ENCODE measurements at places on chromosomes 7 and 10.

GRCh38 chr7:11726794-11727155 is 105.2 kb downstream of the THSD7A start:
- no peak for DNase-seq

- DNase-seq: no peak
Measured at GRCh38 chr10:75137533-75138438, 26.3 kb downstream of the SAMD8 start.

- DNase-seq: no peak
Measured at GRCh38 chr7:117424090-117424829, 3.0 kb downstream of the ASZ1 start.

DNA sequence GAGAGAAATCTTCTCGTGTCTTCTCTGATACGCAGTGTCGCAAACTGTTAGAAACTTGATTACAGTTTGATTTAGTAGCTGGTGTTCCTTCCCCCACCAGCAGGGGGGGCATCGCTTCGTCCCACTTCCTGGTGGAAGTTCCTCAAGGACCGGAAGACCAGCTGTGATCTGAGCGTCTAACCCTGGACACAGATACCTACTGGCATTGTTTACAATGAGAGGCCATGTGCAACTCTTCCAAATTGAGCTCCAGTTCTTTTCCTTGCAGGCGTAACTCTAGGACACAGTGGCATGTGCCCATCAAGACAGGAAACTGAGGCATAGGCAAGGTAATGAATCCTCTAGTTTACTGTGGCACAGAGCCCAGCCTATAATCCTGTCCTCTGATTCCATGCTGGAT is 219.0 kb downstream of the CCDC3 start:
- peak; percentile 31 for DNase-seq

GRCh38 chr7:148241700-148242293 is 348.8 kb upstream of the C7orf33 start:
- no peak for DNase-seq

DNA sequence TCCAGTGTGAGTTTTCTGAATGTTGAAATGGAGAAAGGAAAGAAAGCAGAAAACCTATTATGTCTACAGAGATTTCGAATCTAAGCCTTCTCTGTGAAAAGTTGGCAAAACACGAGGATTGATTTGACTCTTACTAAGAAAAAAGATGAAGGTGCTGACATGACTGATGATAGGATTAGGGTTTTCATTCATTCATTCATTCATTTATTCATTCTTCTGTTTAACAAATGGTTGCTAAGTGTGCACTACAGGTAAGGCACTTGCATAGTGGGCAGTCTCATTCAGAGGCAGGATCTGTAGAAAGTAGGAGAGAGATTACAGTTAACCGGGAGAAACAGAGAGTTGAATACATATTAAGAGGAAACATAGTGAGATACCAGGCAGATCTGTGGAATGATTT is 137.1 kb downstream of the ZNF365 start:
- no peak for DNase-seq

GRCh38 chr10:122441961-122442360 is 12.5 kb upstream of the ARMS2 start:
- no peak for DNase-seq

- no peak for DNase-seq
Measured at GRCh38 chr10:69186524-69186923, 6.5 kb downstream of the SUPV3L1 start.

GRCh38 chr10:13708256-13708990 is 121.7 kb downstream of the PRPF18 start:
- no peak for DNase-seq

GRCh38 chr7:157077986-157078644 is 60.6 kb upstream of the UBE3C start:
- no peak for DNase-seq

DNA sequence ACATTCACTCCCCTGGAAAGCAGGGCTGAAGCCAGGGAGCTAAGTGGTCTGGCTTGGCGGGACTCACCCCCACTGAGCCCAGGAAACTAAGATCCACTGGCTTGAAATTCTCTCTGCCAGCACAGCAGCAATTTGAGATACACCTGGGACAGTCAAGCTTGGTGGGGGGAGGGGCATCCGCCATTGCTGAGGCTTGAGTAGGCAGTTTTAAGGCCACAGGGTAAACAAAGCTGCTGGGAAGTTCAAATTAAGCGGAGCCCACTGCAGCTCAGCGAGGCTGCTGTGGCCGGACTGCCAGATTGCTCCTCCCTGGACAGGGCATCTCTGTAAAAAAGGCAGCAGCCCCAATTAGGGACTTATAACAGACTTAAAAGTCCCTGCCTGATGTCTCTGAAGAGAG is 108.2 kb upstream of the FAM13C start:
- no peak for DNase-seq

GRCh38 chr7:5586279-5586962 is 162.8 kb upstream of the TNRC18 start:
- DNase-seq: peak; percentile 37

GRCh38 chr10:2944788-2945187 is 122.6 kb upstream of the PFKP start:
- no peak for DNase-seq

- no peak for DNase-seq
Measured at GRCh38 chr10:125694883-125695282, 11.9 kb upstream of the TEX36 start.

DNA sequence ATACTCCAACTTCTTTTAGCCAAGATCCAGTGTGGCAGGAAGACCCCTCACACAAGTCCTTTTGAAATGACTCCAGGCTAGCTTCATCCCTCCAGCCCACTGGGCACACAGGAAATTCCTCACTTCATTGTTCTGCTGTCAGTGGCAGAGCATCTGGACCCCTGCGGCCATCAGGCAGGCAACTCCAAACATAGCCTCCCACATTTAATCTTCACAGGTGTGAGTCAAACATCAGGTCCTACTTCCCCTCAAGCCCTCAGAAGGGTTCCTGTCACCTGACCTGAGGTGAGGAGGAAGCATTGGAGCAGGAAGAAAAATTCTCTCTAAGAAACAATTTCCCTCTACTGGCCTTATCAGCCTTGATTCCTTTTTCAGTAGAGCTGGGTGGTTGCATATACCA is 51.1 kb upstream of the C1GALT1 start:
- DNase-seq: no peak

DNA sequence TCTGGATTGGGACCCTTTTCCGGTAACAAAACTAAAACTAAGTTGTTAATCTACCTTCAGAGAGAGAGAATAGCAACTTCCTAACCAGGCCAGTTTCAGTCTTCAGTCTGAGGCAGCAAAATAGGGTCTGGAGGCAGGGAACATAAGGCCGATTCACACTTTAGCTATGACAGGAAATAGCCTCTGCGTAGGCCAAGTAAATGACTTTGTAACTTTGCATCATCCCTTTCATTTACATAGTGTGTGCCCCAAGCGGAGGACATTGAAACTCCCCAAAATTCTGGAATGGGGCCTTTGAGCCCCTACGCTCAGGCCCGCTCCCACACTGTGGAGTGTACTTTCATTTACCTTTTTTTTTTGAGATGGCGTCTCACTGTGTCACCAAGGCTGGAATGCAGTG is 1.7 kb upstream of the UPP1 start:
- no peak for DNase-seq

DNA sequence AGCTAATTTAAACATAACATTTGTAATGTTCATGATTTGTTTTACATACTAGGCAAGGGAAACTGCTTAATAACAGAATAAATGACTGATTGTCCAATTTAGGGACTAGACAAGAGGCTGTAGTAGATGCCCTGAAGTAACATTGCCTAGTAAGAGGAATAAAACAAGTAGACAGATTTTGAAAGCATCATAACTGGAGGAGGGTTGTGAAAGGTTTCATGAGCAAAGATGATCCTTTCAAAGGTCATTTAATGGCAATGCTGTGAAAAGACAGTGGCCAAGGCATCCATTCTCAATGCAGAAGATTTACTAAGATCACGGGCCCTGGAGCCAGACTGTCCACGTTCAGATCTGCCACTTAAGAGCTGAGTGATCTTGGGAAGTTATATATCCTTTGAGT is 44.8 kb upstream of the HHEX start:
- DNase-seq: no peak

GRCh38 chr7:26376175-26376917 is 84.7 kb downstream of the SNX10 start:
- peak; percentile 80 for DNase-seq

GRCh38 chr10:131402771-131403650 is 91.5 kb upstream of the TCERG1L start:
- no peak for DNase-seq

- peak; percentile 88 for DNase-seq
Measured at GRCh38 chr7:140397784-140398750, at the start of gene SLC37A3. SLC37A3 (minus strand) TSS chr7:140398530; CDS start chr7:140382526, 16,004 bp downstream.

- no peak for DNase-seq
Measured at GRCh38 chr10:132036153-132036886, 29.4 kb upstream of the JAKMIP3 start.

GRCh38 chr7:56175771-56176170 is 59.6 kb upstream of the NUPR2 start:
- no peak for DNase-seq

- DNase-seq: no peak
Measured at GRCh38 chr10:13195016-13195415, 33.7 kb downstream of the MCM10 start.

GRCh38 chr10:116168329-116168728 is 104.7 kb downstream of the GFRA1 start:
- no peak for DNase-seq

- no peak for DNase-seq
Measured at GRCh38 chr7:114843102-114843501, 78.8 kb upstream of the MDFIC start.

DNA sequence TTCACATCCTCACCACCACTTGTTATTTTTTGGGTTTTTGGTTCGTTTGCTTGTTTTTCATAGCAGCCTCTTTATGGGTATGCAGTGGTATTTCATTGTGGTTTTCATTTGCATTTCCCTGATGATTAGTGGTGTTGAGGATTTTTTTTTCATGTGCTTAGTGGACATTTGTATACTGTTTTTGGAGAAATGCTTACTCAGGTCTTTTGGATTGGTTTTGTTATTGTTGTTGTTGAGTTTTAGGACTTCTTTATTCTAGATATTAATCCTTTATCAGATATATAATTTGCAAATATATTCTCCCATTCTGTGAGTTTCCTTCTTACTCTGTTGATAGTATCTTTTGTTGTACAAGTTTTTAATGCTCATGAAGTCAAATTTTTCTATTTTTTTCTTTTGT is 42.8 kb downstream of the GAD2 start:
- no peak for DNase-seq

- no peak for DNase-seq
Measured at GRCh38 chr10:63766745-63767137, 245.5 kb downstream of the REEP3 start.

- DNase-seq: no peak
Measured at GRCh38 chr7:110484356-110484755, 606.6 kb upstream of the LRRN3 start.

DNA sequence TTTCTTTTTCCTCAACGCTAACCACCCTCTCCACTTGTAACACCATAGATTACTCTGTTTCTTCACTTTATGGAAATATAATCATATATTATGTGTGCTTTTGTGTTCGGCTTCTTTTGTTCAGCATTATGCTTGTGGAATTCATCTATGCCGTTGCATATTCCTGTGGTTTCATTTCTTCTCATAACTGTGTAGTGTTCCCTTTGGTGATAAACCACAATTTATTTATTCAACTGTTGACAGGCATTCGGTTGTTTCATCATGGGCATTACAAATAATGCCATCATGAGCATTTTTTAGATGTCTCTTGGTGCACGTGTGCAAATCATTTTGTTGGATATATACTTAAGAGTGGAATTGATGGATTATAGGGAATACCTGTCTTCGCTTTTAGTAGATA is 12.1 kb downstream of the AVL9 start:
- DNase-seq: no peak

GRCh38 chr10:127215866-127216265 is 19.5 kb upstream of the INSYN2A start:
- DNase-seq: no peak

DNA sequence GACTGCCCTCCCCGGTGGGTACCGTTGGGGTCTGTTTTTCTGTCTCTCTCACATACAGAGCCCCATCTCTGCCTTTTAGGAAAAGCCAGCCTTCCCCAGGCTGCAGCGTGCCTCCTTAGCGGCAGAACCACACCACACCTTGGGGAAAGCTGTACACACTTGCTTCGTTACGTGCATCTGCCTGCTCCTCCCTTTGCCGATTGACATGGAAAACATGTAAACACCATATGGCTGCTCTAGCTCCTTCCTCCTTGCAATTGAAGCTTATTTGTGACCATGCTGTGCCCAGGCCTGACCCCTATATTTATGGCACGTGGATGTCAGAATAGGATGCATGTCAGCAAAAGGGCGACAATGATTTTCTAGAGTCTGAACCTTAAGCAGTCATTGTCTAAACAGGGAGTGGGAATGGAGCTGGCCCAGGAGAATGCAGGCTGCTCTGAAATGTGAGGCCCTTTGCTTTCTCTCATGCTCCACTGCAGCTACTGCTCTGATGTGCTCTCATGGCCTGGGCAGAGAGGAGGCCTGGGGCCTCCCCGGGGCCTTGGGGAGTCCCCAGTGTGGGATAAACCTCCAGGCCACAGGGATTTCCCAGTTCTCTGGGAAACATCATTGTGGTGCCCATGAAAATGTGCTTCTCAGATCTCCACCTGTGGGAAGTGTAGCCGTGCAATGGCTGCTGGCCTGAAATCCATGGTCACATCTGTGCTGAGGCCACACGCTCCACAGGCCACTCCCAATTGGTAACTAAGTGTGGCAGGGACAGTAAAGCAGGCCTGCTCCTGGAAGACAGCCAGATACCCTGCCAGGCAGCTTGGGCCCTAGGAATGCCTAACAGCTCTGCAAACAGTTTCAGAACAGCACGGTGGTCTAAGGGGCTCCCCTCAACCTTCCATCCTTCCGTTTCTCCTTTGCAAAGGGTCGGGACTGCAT is 18.6 kb downstream of the PDE6C start:
- no peak for DNase-seq

DNA sequence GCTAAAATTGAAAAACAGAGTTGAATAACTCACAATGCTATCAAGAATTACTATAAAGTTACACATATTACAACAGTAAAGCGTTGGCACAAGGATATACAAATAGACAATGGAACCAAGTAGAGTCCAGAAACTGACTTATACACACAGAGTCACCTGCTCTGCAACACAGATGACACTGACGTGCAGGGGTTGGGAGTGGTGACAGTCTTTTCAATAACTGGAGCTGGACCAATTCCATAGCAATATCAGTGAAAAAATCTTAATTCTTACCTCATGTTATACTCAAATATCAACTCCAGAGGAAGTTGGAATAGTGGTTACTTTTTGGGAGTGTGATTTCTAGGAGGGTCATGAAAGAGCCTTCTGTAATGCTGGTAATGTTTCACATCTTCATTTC is 62.5 kb upstream of the NPY start:
- no peak for DNase-seq

DNA sequence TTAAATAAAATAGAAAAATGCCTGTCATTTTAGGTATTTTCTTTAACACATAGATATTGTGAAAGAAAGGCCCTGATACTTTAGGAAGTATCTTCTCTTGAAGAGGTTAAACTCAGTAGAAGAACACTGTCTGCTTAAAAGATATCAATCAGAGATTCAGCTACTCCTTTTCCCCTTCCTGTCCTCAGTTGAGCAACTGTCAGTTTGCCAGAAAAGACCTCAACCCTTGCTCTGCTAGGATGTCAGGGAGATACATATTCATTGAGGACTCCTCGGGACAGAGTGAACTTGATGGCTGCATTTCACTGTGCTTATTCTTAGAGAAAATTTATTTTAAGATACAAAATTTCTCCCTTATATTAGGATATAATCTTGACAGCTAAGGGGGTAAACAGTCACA is 173.6 kb upstream of the CACNA2D1 start:
- DNase-seq: no peak

All from NAMALWA (cell line).